Activated naive CD8-positive, alpha-beta T cell treated with anti-CD3 and anti-CD28 coated beads, Interleukin-2, amount 10 ng/mL, durations not matched to agents 7 days and 5 days (primary cell): ENCODE measurements at places on chromosomes 5 and 9.

DNA sequence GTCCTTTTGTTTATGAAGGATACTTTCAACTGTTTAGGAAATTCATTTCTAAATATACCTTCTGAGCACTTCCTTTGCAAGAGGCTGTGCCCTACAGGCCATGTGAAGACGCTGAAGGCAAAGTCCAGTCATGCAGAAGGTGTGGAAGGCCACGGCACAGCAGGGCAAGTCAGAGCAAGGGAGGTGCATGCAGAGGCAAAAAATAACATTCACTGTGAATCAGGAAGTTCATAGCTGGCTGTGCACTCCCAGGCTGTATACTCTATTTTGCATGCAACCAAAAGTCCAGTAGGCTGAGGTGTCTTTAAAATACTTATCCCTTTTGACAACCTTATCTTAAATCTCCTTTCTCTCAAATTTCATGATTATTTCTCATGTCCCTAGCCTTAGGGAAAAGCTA, 50.3 kb downstream of the GNAQ start:
- no peak for DNase-seq

- DNase-seq = no peak
Measured at GRCh38 chr5:144335561-144335960, 164.9 kb downstream of the KCTD16 start.

DNA sequence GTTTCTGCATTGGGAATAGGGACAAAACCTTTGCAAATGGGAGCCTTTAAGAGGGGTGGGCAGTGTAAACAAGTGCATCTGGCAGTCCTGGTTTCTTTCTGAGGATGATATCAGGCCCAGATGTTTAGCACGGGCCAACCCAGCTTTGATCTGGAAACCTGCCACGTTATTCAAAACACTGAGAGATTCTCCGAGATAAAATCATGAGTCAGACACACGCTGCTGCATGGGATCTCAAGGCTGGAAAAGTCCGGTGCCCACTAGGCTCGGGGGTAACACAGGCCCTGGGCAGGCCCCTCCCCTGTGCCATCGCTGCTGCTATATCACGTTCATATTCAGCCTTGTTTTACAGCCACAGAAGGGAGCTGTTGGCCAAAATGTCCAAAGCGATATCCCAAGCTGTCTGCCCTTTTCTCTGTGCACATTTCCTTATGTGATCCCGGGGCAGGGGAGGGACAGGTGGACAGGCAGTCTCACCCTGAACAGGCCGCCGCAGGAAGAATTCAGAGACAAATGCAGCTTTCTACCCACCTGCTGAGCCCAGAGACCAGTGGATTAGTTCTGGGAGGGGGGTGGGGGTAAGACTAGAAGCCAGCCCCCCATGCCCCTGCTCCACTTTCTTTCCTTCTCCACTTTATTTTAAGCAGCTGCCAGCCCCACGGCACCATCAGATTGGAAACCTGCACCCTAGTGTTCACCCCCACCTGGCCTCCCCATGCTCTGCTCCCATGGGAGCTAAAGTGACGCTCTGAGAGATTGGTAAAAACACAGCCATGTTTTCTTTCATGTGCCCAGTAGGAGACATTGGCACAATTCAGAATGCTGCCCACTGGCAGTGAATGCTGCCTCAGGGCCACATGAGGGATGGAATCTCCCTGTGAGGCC, 63.1 kb downstream of the TMOD1 start:
- no peak for DNase-seq

- DNase-seq = no peak
Measured at GRCh38 chr9:107361816-107362215, 78.7 kb downstream of the RAD23B start.

- DNase-seq = no peak
Measured at GRCh38 chr5:128424646-128425045, 113.4 kb downstream of the FBN2 start.

GRCh38 chr5:17222664-17223063, 5.2 kb downstream of the BASP1 start:
- DNase-seq = no peak

DNA sequence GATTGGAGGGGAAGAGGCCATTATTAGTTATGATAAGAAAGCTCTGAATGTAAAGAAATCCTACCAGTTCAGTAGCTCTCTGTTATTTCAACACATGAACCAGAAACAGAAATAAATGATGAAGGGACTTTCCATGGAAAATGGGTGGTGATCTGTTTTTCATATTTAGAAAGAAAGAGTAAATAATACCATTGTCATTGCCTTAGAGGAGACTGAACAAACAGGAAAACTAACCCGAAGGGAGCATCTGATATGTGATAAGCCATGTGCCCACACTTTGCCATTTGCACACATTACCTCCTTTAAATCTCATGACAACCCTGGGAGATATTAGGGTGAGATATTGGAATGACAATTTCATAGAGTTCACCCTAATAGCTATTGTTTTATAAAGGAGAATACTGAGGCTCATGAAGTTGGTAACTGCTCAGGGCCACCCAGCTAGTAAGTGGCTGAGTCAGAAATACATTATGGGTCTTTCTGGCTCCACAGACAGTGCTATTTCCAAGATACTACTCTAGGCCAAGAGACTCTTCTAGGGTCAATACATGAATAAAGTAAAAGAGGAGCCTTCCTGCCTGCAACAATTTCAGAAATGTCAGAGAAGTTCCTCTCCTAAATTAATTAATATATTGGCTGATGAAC, 111.0 kb upstream of the SLIT3 start:
- DNase-seq = no peak
